AG09319 (cell line): ENCODE measurements at places on chromosomes 16 and 17.

DNA sequence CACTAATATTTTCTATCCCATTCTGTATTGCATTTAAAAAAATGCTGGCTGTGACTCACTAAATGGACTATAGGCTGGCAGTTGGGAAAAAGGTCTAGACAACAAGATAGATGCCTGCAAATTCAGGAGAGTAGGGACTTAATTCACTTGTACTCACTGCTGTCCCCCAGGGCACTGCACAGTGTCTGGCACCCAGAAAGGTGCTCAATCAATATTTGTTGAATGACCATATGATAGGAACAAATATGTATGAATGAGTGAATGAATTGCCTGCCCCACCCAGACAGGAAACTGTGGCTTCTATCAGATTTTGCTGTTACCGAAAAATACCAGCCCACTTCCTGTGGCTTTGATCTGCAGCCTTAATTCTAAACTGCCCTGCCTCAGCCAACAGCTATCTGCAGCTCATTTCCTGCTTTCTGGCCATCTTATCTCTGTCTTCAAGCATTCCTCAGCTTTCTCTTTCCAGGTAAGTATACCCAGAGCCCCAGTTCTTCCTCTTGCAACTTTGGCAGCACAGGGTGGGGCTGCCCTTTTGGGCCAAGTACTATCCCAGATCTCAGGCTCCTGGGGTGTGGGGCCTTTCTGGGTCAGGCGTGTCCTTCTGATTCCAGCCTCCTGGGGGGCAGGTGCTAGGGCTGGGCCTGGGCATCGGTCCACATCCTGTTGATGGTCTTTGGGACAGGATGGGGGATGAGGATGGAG, 15.3 kb upstream of the TNS4 start:
- DNase-seq, result no peak

DNA sequence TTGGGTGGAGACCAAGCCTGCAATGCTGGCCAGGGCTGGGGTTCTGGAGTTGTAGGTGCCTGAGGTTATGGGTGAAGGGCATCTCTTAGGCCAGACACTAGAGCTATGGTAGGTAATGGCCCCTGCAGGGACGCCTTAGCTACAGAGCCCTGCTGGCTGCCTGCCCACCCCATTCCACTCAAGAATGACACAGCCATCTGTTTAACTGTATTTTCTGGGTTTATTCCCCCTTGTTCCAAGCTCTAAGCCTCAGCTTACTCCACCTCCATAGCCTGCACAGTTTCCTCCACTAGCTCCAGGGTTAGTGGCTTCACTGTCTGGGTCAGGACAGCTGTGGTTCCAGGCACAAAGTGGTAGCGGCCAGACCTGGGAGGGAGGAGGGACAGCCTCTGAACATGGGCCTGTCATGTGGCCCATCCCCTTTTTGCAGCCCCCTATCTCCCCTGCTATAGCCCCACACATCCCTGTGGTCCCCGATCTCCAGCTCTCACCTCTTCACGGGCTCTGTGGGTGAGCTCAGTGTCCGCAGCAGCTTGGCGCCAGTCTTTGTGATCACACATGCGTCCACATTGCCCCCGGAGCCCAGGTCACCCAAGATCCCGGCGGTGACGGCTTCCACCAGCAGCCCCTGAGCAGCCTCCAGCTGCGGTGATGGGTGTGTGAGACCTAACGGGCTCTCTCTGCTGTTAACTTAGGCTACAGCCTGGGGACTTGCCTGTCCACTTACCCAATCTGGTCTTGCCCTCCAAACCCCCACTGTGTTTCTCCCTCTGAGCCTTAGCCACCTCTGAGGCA, 2.1 kb downstream of the PSMB10 start:
- no peak for DNase-seq

GRCh38 chr17:43151880-43152456, 19.0 kb upstream of the NBR1 start:
- DNase-seq, result no peak

DNA sequence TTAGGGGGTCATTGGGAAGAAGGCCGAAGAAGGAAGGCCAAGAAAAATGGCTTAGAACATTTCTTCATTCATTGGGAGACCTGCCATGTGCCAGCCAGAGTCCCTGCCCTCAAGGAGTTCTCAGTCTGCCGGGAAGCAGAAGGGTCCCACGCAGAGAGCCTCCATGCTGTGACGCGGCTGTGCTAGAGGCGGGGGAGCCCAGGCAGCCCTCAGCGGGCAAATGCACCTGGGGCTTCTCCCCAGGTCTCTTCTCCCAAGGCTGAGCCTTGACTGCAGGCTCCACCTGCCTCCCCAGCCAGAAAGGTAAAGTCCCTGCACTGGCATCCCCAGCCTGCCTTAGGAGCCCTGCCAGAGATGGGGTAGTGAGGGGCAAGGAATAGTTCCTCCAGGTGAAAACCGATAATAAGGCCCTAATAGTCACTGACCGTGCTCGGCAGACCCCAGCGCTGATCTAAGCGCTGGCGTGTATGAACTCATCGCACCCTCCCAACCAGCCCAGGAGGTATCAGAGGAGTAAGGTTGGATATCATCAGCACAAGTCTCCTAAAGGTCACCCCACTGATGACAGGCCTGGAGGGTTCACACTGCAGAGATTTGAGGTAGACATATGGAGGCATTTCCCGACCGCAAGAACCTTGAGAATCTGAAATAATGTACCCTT, 6.0 kb upstream of the CDR2L start:
- DNase-seq, result no peak

- DNase-seq, result no peak
These were observed 359.6 kb upstream of the CCL2 start for GRCh38 chr17:33895491-33895890.

GRCh38 chr16:78538292-78538691, 438.8 kb downstream of the WWOX start:
- DNase-seq, result no peak

DNA sequence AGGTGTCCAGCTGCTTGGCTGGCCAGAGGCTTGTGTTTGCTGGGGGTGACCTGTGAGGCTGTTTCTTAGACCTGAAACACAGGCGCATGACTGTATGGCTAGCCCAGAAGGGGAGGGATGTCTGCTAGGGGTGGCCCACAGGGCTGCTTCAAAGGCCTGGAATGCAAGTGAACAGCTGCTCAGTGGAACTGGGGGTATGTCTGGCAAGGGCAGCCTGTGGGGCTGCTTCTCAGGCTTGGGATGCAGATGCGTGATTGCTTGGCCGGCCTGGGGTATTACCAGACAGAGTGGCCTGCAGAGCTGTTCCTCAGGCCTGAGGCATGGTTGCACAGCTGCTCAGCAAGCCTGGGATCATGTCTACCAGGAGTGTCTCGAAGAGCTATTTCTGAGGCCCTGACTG, 20.5 kb downstream of the TANC2 start:
- DNase-seq, result no peak
